Breast epithelium (tissue), 4 donors: ENCODE measurements at places on chromosomes 16 and 17. TPM values are rescaled to one million over a fixed set of nuclear protein-coding genes. Genes with fewer than 3 reads are reported as not detected.

GRCh38 chr16:51151435-51151960 lies 428 bp upstream of the SALL1 start:
- H3K27ac ChIP-seq = peak overlapping the region; percentile 76
- H3K27me3 ChIP-seq = peaks cover 76% of the 10 kb centered on the region
- no peak for DNase-seq
- peak overlapping the region; percentile 52 for H3K4me3 ChIP-seq

TBC1D28 gene
- not detected for total RNA-seq

DNA sequence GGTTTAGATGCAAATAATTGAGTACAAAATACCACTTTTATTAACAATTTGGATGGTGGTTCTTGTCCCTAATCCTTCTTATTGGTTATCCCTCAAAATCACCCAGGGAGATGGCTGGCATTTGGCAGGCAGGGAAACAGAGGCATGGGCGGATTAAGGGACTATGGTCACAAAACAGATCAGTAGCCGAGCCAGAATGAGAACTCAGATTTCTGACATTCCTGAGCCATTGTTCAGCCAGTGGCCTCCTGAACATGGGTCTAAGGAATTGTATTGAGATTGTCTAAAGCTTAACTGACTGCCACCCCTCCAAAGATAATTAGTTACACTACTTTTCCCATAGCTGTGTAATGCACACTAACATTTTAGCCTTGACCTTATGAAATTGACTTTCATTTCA lies 88.4 kb downstream of the CHD9NB start:
- no peaks in the 10 kb centered on the region for H3K27me3 ChIP-seq
- H3K27ac ChIP-seq = no peak overlapping the region
- no peak for DNase-seq
- no peaks in the 10 kb centered on the region for H3K36me3 ChIP-seq

TMEM186 gene
- total RNA-seq = 7.2 TPM

DNA sequence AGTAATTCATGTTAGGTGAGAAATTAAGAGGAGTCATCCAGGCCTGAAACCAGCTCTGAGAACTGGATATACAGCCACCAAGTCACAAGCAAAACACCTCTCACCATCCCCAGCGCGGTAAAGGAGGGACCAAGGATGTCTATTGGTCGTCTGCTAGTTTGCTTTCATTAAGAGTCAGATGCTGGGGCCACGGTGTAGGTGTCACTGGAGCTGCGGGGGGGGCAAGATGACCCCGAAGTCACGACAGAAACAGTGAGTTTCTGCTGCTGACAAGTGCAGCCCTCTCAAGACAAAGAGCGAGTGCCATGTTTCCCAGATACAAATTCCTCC lies 790 bp downstream of the NCBP3 start:
- H3K4me1 ChIP-seq = no peaks in the 10 kb centered on the region
- DNase-seq = no peak
- peak overlapping the region; percentile 89 for H3K27ac ChIP-seq
- no peaks in the 10 kb centered on the region for H3K36me3 ChIP-seq

TBKBP1 gene
- total RNA-seq = 11.5 TPM

DNA sequence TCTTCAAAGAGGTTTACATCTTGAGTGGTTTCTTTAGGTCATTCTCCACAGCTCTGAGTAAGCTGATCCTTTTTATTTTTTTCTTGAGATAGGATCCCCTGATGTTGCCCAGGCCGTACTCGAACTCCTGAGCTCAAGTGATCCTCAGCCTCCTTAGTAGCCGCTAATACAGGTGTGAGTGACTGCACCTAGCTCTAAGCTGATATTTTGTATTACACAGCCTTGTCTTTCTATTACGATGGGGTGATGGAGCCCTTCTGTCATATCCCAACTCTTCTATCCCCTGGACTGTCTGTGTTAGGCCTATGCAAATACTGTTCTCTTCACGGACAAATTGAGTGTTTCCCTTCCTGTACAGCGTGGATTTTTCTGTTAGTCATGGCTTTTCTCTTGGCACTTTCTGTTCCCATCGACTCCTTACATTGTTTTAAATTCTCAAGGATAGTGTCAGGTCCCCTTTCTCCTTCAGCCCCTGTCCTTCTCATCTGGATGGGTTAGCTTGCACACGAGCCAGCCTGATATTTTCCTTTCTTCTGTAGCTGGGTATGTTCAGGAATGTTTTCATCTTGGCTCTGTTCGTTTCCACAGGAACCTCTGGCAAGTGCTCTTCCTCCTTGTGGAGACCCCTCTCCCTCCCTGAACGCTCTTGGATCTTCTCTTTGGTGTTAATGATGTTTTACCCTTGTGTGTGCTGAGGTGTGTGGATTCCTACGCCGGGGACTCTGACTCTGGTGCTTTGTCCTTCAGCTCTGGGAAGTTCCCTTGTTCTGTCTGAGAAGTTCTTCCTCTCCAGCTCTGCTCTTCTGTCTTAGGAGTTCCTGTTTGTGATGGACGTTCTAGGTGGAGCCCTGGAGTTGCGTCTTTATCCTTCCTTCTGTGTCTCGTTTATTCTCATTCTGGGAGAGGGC lies 2.3 kb downstream of the BANP start:
- no peaks in the 10 kb centered on the region for H3K27me3 ChIP-seq
- H3K4me3 ChIP-seq = no peak overlapping the region
- no peaks in the 10 kb centered on the region for H3K36me3 ChIP-seq
- H3K4me1 ChIP-seq = peaks cover 35% of the 10 kb centered on the region
- DNase-seq = no peak
- H3K27ac ChIP-seq = peak overlapping the region; percentile 95

DNA sequence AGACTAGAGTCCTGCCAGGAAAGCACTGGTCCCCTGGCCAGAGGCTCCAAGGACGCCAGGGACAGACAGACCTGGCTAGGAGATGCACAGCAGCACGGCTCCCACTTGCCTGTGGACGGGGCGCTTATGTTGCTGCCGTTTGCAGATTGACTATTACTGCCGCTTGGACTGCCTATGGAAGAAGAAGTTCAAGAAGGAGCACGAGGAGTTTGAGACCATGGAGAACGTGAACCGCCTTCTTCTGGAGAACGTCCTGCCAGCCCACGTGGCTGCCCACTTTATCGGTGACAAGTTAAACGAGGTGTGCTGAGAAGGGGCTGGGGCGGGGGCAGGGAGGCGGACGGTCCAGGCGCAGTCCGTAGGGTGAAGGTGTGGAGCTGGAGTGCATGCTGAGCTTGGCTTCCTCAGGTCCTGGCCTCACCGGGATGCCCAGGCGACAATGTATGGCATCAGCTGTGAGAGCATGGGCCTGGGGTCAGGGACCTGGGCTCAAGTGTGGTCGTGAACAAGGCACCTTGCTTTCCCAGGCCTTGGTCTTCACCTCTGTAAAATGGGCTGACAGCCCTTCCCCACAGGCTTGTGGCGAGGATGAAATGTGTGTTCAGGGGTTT lies 45.6 kb downstream of the ADCY7 start:
- no peak overlapping the region for H3K4me3 ChIP-seq
- no peaks in the 10 kb centered on the region for H3K4me1 ChIP-seq
- DNase-seq = no peak
- H3K27ac ChIP-seq = no peak overlapping the region
- H3K36me3 ChIP-seq = no peaks in the 10 kb centered on the region
- no peaks in the 10 kb centered on the region for H3K27me3 ChIP-seq

DNA sequence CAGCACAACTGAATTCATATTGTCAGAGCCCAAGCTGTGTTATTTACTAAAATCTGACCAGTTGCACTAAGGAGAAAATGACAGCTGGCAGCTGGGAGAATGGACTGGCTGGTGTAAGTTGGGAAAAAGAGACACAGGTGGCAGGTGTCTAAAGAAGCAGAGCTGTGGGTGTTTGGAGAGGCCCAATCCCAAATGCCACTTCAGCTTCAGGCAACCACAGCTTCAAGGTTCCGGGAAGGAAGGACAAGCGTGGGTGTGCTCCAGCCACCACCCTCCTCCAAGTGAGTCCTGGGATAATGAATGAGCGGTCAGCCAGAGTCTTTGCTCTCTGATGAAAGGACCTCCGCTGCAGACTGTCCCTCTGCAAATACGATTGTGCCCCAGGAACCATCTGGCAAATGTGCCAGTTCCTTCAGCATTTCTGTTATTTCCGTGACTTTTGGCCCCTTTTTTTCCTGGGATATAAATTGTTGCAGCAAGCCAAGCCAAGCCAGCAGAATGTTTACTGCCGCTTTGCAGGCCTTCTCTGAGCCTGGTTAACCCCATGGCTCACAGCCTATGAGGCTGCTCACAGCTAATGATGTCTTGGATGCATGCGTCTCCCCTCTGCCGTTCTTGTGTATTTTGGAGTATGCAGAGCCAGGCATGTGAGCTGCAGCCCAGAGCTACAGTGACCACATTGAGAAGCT lies 9.5 kb upstream of the RHBDL3 start:
- no peaks in the 10 kb centered on the region for H3K4me1 ChIP-seq
- H3K36me3 ChIP-seq = no peaks in the 10 kb centered on the region
- no peak for DNase-seq
- H3K27ac ChIP-seq = no peak overlapping the region

FOXF1 gene
- total RNA-seq = not detected

TAF1C gene
- 39.0 TPM for total RNA-seq

GRCh38 chr16:474420-475122 lies 49.1 kb downstream of the RAB11FIP3 start:
- no peak overlapping the region for H3K4me3 ChIP-seq
- H3K27ac ChIP-seq = no peak overlapping the region
- DNase-seq = no peak
- H3K4me1 ChIP-seq = no peaks in the 10 kb centered on the region

CSHL1 gene
- total RNA-seq = not detected

GRCh38 chr17:62627219-62627903 lies at the start of gene MRC2:
MRC2 (plus strand) TSS chr17:62627670; CDS start chr17:62627803, 133 bp downstream.
- no peaks in the 10 kb centered on the region for H3K4me1 ChIP-seq
- H3K4me3 ChIP-seq = peak within 1 kb of the TSS; percentile 86
- no peaks in the 10 kb centered on the region for H3K27me3 ChIP-seq
- peak within 1 kb of the TSS; percentile 82 for H3K27ac ChIP-seq
- DNase-seq = peak; percentile 50

DNA sequence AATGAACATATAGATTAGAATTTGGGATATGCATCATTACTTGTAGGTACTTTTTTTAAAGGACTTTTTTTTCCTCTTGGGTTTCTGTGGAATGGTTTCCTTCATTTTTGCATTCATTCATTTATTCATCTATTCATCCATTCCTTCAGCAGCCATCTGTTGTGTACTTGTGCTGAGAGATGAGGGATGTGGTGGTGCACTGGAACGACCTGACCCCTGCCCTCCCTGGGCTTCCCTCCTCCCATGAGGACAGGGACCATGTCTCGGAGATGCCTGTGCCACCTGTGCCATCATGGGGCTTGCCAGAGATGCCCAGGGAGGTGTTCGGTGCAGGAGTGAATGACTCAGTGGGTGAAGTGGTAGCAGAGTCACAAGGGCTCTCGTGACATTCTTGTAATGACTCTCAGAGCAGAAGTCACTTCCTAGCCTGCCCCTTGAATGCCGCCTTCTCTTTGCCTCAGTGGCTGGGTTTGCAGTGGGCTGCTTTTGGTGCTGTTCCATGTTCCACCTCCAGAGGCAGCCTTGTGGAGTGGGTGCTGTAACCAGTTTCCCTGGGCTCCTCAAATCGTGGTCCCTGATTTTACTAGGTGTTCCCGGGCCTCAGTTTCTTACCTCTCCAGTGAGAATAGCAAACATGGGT lies 43.9 kb downstream of the CLEC16A start:
- no peak for DNase-seq
- no peak overlapping the region for H3K27ac ChIP-seq
- H3K4me1 ChIP-seq = no peaks in the 10 kb centered on the region
- H3K4me3 ChIP-seq = no peak overlapping the region

GRCh38 chr16:53968454-53968853 lies 264.5 kb downstream of the FTO start:
- H3K4me1 ChIP-seq = no peaks in the 10 kb centered on the region
- H3K4me3 ChIP-seq = no peak overlapping the region
- no peak overlapping the region for H3K27ac ChIP-seq
- H3K27me3 ChIP-seq = no peaks in the 10 kb centered on the region
- H3K36me3 ChIP-seq = no peaks in the 10 kb centered on the region

ZG16 gene
- total RNA-seq = 0.33 TPM

C16orf74 gene
- total RNA-seq = 7.2 TPM

DNA sequence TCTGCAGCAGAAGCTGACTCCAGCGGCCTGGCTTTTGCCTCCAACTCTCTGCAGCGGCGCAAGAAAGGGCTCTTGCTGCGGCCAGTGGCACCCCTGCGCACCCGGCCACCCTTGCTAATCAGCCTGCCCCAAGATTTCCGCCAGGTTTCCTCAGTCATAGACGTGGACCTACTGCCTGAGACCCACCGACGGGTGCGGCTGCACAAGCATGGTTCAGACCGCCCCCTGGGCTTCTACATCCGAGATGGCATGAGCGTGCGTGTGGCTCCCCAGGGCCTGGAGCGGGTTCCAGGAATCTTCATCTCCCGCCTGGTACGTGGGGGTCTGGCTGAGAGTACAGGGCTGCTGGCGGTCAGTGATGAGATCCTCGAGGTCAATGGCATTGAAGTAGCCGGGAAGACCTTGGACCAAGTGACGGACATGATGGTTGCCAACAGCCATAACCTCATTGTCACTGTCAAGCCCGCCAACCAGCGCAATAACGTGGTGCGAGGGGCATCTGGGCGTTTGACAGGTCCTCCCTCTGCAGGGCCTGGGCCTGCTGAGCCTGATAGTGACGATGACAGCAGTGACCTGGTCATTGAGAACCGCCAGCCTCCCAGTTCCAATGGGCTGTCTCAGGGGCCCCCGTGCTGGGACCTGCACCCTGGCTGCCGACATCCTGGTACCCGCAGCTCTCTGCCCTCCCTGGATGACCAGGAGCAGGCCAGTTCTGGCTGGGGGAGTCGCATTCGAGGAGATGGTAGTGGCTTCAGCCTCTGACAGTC lies 1.3 kb downstream of the PARD6A start:
- no peak overlapping the region for H3K27ac ChIP-seq
- peaks cover 20% of the 10 kb centered on the region for H3K4me1 ChIP-seq
- DNase-seq = no peak
- no peaks in the 10 kb centered on the region for H3K36me3 ChIP-seq
- no peaks in the 10 kb centered on the region for H3K27me3 ChIP-seq

- no peaks in the 10 kb centered on the region for H3K27me3 ChIP-seq
- no peak overlapping the region for H3K4me3 ChIP-seq
- H3K27ac ChIP-seq = peak overlapping the region; percentile 80
- no peaks in the 10 kb centered on the region for H3K36me3 ChIP-seq
Observed at GRCh38 chr17:59829217-59830006, 63.3 kb downstream of the TUBD1 start.

MEFV gene
- total RNA-seq = 0.66 TPM

GRCh38 chr17:58415371-58416055 lies 1.8 kb downstream of the RNF43 start:
- no peaks in the 10 kb centered on the region for H3K27me3 ChIP-seq
- peak overlapping the region; percentile 68 for H3K27ac ChIP-seq
- H3K36me3 ChIP-seq = no peaks in the 10 kb centered on the region
- no peaks in the 10 kb centered on the region for H3K4me1 ChIP-seq
- no peak for DNase-seq

PLD2 gene
- total RNA-seq = 17.1 TPM

- no peak overlapping the region for H3K27ac ChIP-seq
- H3K36me3 ChIP-seq = peaks cover 6% of the 10 kb centered on the region
- no peaks in the 10 kb centered on the region for H3K4me1 ChIP-seq
- DNase-seq = no peak
Observed at GRCh38 chr17:13014801-13015200, 3.0 kb downstream of the ELAC2 start.
